ENCODE measurements at places on chromosomes 3 and 15.

DNA sequence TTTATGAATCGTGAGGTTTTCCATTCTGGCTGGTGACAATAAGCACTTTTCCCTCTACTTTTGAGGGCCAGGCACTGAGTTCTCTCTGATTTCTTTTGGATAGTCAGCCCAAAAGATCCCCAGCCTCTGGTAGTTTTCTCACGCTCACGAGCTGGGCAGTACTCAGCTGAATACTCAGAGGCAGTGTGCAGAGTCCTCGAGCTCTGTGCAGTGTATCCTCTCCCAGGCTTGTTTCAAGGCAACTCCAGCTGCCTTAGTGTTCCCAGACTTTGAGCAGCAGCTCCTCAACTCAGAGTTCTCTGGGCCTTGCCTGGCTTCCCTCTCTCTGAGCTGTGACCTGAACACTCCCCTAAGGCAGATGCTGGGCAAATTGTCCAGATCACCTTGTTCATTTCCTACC, 59.1 kb upstream of the IQSEC1 start:
- no peak for DNase-seq

DNA sequence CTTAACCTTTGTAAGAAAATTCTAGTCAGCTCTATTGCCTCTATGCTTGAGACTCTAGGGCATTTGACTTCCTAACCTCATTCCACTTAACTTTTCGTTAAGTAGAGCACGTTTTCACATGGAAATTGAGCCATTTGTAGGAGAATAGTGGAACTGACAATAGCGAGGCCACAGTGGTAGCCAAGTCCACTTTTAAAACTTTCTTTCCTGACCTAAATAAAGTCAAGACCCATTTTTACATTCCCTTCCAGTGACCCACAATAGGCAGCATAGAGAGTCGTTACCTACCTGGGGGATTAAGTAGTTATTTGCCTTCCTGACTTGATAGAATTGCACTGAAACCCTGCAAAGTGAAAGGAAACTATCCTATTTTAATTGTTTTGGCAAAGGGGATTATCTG, 386.0 kb upstream of the NECTIN3 start:
- DNase-seq = no peak

- DNase-seq = peak; percentile 3
Observed at GRCh38 chr3:159828542-159828943, 160.1 kb upstream of the IL12A start.

DNA sequence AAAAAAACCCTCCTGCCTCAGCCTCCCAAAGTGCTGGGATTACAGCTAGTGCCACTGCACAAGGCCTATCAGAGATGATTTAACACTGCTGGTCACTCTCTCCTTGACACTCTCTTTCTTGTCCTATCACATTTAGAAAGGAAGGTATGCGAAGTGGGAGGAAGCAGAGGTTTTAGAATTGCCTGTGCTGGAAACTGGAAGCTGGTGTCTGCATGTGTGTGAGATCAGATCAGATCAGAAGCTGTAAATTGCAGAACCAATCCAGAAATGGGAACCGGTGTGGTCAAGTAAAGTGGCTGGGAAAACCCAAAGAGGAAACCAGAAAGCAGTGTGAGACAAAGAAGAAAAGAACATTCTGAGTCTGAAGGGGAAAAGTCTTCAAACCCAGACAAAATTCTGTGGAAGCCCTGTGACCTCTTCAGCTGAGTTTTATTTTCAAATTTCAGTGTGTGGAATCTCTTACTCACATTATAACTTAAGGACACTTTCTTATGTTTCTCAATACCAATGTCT, 2.8 kb downstream of the EFHB start:
- DNase-seq = no peak

DNA sequence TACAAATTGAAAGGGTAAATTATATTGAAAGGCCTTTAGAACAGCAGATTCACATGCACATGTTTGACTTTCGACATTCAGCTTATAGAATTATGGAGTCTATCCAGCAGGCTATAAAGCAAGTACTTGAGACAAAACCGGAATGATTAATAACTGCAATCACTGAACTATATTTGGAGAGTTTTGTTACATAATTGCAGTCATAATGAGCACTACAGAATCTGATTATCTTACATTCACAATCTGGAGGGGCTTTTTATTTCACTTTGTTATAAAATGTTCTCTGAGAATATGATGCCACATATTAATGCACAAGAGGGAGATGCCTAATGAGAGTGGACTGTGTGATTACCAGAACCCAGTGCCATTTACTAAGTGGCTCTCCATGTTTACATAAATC, 64.3 kb downstream of the NSUN3 start:
- DNase-seq = peak; percentile 66

DNA sequence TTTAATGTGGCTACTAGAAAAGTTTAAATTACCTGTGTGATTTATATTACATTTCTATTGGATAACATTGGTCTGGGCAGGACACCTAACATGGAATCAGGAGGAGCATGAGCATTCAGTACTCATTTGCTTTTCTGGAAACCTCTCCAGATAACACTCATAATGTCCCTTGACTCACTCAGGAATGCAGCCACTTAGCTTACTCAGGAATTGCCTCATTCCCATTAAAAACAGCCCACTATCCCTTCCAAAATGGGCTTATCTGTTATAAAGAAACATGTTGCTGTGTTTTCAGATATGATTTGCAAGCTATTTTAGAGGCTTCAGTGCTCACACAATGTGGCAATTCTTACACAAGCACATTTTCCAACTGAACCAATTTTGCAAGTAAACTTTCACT, 17.1 kb downstream of the GBE1 start:
- DNase-seq = no peak

DNA sequence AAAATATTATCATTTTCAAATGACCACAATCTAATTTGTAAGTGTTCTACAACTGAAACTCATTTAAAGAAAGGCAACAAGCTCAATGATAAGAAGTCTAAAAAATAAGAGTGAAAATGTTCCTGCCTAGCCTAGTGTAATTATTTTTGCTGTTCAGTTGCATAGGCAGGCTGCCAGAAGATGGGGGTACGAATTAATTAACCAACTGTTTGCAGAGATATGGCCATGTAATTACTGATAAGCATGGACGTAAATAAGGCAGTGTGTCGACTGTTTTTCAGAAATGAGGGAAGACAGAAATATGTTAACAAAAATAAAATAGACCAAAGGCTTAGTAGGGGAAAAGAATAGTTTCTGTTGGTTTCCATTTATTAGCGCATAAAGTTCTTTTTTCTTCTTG, 24.7 kb upstream of the SCAANT1 start:
- no peak for DNase-seq

GRCh38 chr3:197856199-197856816, 65.3 kb downstream of the LRCH3 start:
- no peak for DNase-seq

DNA sequence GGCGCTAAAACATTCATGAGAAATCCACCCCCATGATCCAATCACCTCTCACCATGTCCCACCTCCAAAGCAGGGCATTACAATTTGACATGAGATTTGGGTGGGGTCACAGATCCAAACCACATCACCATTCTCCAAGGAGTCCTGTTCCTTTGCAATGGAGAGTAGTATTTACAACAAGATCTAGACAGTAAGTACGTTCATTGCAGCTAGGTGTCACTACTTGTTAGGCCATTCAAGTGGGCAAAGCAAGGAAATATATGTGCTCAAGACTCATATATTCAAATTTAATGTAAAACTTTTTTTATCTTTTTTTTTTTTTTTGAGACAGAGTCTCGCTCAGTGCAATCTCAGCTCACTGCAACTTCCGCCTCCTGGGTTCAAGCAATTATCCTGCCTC, 79.3 kb downstream of the AQP9 start:
- DNase-seq = no peak

DNA sequence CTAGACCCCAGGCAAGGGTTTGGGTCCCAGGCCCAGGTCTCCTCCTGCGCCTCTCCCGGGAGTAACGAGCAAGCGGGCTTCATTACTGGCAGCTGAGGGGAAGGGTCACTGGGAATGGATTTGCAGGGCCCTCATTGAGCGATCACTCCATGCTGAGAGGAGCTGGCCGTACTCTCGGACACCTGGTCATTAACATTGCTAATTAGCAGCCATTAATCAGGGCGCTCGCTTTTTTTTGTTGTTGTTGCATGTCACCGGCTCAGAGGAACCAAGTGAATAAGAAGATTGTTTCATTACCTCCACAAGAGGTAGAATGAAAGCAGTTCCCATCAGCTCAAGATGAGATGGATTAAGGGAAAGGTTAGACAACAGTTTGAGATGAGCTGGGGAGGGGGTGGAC, 293.0 kb upstream of the ATP11B start:
- DNase-seq = no peak

- no peak for DNase-seq
Observed at GRCh38 chr15:92936138-92936537, 36.0 kb downstream of the CHD2 start.

DNA sequence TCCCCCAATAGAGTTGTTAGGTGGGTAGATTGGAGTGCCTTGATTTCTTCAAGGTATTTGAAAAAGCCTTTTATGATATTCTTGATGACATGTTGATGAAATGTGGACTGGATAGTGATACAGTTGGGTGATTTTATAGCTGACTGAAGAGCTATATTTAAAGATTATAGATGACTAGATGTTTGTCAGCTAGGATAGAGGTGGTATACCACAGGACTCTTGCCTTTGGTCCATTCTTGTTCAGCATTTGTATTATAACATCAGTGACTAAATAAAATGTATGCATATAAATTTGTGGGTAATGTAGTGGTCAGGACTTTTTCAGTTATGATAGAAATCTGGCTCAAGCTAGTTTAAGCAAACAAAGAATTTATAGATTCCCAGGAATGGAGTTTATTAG, 143.9 kb downstream of the ZNF609 start:
- DNase-seq = no peak

GRCh38 chr3:157231071-157231470, 71.1 kb upstream of the CCNL1 start:
- no peak for DNase-seq

- DNase-seq = no peak
Observed at GRCh38 chr3:128378631-128379347, 87.9 kb downstream of the DNAJB8 start.

DNA sequence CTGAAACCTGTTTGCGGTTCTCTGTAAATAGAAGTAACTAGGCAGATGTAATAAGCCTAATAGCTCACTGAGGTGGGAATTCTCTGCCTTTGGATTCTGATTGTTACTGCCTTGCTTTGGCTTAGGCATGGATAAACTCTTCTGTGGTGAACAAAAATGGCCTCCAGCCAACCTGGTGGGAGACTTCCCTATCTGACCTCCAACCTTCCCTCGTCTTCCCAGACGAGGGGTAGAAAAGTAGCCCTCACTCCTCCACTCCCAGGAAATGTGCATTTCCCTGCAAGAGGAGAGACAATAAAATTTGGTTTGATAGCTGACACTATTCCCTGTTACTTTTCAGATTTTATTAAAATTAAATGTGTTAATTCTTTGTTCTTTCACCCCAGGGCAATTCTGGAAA, 606 bp upstream of the CD96 start:
- DNase-seq = no peak

DNA sequence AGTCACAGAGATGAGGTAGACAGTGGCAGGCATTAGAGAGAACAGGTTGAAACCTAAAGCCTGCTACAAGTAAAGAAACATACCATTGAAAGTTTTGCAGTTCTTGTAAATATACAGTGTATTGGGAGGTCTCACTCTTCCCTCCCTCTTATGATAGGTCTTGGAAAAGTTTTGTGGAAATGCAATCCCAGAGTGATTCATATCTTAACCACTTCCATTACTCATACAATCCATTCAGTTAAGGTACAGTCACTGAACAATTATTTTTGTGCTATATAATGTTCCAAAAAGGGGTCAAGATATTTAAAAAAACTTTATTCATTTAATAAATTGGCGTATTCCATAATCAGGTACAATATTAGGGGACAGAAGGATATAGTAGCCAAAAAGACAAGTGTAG, 737.7 kb upstream of the ALCAM start:
- DNase-seq = no peak

DNA sequence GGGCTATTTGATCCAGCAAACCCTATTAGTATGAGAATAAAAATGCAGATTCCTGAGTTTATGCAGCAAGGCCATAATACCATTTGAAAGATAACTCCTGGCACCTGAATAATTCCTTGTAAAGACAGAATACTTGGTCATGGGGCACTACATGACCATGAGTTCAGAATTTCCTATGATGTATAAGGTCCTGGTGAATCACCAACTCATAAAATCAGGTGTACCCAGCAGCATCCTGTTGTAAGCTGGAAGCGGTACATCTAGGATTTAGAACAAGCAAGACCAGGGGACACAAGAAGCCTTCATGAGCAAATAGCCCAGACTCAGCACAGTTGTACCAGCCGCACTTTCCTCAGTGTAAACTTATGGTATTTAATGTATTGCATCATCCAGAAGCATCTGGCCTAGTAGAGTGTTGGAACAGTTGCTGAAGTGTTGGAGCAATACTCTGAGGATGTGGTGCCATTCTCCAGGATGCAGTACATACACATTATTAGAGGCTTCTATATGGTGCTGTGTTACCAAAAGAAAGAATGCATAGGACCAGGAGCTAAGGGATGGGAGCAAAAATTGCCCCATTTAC, 233.4 kb downstream of the SQOR start:
- no peak for DNase-seq

DNA sequence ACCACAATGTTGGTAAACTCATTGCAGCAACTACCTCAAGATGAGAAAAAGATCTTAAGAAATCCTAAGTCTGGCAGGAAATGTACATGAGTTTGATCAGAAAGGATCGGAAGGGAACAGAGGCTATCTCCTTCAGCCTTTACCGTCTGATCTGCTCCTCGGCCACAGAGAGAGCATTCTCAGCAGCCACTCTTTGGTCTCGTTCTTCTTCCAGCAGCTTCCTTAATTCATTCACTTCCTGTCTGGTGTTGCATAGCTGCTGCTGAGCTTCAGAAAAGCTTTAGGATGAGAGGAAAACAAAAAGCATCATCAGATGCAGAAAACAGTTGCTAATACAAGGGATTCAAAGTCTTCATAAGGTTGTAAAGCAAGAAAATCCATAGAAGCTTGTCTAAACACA, 6.6 kb upstream of the HCLS1 start:
- DNase-seq = no peak

DNA sequence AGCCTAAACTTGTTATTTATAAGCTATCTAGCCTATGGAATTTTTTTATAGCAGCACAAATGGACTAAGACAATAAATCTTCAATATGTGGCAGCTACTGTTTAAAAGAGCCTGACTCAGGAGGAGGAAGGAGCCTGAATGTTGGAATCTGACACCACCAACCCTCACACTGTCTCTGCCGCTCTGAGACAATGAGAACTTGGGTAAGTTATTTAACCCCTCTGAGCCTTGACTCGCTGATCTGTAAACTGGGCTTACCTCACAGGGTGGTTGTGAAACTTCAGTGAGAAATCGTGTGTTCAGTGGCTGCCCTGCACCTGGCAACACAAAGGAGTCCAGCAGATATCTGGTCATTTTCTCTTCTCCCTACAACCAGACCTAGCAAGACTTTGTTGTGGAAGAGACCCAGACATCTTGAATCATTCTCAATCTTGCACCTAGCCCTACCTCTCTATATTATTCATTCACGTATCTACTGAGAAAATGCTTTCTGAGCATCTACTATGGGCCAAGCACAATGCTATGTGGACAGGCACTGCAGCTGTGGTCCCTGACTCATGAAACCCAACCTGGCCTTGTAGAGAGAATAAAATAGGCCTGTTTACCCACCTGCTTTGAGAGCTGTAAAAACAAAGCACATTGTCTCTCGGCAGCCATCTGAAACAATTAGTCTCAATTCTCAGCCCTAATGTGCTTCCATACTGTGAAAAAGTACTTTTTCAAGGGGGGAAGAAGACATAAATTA, 81.9 kb upstream of the SLC25A36 start:
- DNase-seq = peak; percentile 59

GRCh38 chr3:187104342-187104741, 35.0 kb downstream of the RPL39L start:
- DNase-seq = no peak

- no peak for DNase-seq
Observed at GRCh38 chr3:169172535-169172934, 491.0 kb downstream of the MECOM start.

- no peak for DNase-seq
Observed at GRCh38 chr15:90305932-90306331, 40.5 kb downstream of the NGRN start.

Data from NCI-H748 treated with DMSO at 0.1 percent for 48 hours (cell line).